Neural crest cell (in vitro differentiated cells): ENCODE measurements at places on chromosomes 13 and 19. TPM values are rescaled to one million over a fixed set of nuclear protein-coding genes. Genes with fewer than 3 reads are reported as not detected.

GRCh38 chr13:28340272-28340793, 154.6 kb downstream of the FLT1 start:
- DNase-seq, result no peak

GRCh38 chr13:53060840-53061490, 32.4 kb downstream of the OLFM4 start:
- DNase-seq, result no peak

TUBA3C gene
- total RNA-seq, result not detected in 2 replicates

IGSF23 gene
- total RNA-seq, result not detected in 2 replicates
